Stimulated activated CD4-positive, alpha-beta T cell treated with anti-CD3 and anti-CD28 coated beads, Interleukin-1b, Interleukin-23, amount 100 ng/mL, for 1 hour (primary cell): ENCODE measurements at places on chromosomes 1 and 21.

- DNase-seq, result no peak
Measured at GRCh38 chr1:41537788-41538351, 53.4 kb upstream of the EDN2 start.

GRCh38 chr1:246181241-246181640, 325.8 kb downstream of the SMYD3 start:
- DNase-seq, result no peak

GRCh38 chr1:237448042-237448441, 406.1 kb downstream of the RYR2 start:
- no peak for DNase-seq

- DNase-seq, result no peak
Measured at GRCh38 chr1:93031711-93032110, 47.4 kb upstream of the MTF2 start.

DNA sequence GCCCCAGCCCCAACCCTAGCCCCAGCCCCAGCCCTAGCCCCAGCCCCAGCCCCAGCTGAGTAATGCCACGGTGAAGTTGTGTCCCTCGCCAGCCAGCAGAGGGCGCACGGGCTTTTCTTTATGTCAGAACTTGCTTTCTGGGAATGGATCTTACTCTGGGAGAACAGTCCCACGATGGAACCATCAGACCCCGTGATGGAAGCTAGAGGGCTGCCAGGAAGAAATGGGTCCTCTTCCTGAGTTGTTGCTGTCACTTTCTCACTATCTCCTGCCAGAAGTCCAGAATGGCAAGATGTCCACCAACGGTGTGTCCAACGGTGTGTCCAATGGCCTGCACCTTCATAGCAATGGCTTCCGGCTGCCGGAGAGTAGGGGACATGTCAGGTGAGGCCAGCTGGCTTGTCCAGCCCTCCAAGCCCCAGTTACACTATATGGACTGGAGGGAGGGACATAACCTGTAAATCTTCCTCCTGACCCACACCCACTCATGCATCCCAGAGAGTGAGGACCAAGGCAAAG, 25.1 kb upstream of the TMEM222 start:
- peak; percentile 17 for DNase-seq

DNA sequence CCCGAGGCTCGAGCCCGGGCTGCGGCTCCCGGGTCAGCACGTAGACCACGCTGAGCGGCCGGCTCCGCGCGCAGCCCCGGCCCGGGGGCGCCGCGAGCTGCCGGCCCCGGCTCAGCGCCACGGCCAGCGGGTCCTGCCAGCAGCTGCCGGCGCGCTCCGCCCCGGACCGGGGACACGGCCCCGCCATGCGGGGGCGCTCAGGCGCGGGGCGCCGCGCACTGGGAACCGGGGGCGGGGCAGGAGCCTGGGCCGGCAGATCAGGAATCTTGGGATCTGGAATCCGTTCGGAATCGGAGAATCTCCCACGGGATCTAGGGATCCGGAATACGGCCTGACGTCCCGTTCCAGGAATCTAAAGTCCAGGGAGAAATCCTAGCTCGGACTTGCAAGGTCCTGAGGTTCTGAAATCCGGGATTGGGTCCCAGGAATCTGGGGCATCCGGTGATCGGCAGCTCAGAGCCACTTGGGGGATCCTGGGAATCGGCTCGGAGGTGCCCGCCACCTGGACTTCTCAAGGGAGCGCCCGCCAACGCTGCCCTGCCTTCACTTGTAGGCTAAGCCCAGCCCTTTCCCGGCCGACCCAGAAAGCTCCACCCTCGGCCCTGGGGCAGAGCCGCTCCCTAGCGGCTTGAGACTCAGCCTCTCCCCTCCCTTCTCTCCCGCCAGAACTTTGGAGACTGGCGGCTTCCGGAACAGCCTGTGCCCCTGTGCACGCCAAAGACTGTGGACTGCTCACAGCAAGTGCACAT, at the start of gene MAP3K6:
TSS of gene MAP3K6 (minus strand) at position 551 of the 749 bp plus-strand sequence. CDS start at position 187, 364 bp downstream.
- DNase-seq, result no peak

- DNase-seq, result no peak
Measured at GRCh38 chr1:79293611-79294010, 287.1 kb upstream of the ADGRL4 start.

DNA sequence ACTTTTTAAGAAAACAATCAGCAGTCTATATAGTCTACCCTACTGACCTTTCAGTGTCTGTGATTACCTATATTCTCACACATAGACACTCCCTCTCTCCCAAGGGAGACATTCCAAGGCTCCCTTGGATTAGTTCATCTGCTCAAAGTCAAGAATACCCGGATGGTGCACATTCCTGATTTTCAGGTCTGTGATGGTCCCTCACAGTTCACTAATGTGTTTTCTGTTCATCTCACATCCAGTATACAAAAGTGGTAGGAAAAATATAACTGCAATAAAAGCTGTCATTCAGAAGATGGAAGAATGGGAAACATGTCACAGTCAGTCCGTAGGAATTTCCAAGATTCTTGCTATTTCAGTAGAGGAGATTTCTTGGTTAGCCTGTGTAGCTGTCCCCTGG, 224.1 kb upstream of the CACYBP start:
- DNase-seq, result no peak

DNA sequence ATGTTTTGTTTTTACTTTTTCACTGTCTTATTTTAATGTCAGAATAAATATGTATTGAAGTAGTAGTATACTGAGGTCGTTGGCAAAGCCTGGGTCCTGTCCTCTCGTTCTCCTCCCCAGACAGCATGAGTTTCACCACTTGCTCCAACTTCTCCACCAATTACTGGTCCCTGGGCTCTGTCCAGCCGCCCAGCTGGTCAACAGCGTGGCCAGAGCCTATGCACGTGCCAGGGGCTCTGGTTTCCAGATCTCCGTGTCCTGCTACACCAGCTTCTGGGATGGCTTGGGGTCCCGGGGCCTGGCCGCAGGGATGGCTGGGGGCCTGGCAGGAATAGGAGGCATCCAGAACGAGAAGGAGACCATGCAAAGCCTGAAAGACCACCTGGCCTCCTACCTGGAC, 19.3 kb downstream of the PTPN14 start:
- no peak for DNase-seq

GRCh38 chr1:80962564-80962963, 838.2 kb upstream of the ADGRL2 start:
- no peak for DNase-seq

DNA sequence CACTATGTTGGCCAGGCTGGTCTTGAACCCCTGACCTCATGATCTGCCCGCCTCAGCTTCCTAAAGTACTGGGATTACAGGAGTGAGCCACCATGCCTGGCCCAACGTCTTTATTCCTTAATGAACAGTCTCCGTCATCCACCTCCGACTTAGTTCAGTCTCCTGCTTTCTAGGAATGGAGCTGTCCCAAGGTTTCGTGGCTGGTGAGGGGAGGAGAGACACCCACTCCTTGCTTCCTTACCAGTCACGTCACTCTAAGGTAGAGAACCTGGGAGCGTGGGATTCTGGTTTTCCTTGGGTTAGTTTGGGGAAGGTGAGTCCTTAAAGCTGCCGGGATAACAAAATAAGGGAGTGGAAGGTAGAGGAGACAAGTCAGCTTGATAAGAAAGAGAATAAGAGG, 55.0 kb upstream of the ATP2B4 start:
- no peak for DNase-seq

DNA sequence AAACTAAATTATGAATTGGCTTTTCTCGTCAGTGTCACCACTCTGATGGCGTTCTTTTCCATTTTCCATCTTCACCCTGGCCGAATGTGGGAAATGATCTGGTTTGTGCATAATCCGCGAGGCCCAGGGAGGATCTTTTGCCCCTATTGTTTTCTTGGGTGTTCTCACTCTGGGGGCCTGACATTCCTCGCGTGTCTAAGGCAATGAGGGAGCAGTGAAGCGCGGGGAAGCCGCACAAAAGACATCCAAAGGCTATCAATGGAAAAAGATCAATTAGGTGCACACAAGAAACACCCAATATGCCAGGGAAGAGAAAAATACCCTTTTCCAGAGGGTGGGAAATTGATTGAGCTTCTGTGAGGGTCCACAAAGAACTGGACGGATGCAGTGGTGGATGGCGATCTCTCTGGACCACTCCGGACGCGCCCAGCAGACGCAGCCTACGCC, 941 bp upstream of the C1orf21 start:
- DNase-seq, result no peak

DNA sequence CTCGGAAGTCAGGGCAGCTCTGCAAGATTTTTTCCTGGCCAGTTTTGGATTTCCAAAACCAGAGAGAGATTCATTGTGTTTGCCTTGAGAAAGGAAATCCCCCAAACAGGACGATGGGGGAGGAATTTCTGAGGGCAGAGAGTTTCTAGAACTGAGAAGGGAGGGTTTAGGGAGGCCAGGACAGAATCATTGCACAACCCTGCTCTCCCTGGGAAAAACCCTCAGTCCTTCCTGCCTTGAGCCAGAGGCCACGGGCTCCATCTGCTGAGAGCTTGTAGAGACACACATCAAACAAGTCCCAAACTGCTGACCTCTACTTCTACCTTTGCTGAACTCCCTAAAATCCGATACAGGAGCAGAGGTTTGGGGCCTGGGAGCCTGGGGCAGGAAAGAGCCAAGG, 99.7 kb downstream of the NMNAT2 start:
- DNase-seq, result no peak

DNA sequence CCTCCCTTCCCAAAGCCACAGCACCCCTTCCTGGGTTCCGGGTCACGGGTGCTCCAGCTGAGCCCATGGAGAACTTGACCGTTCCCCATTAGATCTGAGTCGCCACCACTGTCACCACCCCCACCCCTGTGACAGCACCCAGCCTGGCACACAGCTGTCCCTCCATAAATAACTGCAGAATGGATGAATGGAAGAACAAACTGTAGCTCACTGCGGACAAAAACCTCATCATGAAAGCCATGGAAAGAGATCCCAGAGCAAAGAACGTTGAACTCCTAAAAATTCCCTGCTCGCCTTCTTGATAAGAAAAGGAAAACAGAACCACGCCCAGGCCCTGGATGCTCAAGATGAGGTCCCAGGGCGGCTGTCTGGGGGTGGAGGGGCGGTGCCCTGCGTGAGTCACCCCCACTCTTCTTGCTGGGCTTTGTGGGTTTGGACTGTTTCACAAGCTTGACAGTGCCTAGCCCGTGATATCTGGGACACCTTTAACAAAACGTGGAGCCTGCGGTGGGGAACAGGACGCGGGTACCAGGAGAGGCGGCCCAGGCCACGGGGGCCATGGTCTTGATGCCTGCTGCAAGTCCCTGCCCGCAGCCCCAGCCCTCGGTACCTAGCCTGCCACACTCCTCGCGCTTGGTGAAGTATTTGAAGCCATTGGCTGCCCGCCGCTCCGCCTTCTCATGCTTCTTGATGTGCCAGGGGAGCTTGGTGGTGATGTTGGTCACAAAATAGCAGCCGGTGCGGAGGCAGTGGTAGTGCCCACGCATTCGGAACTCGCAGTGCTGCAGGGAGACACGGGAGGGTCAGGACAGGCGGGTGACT, 151.9 kb downstream of the CASZ1 start:
- DNase-seq, result no peak

GRCh38 chr1:184507165-184507564, 120.3 kb downstream of the C1orf21 start:
- no peak for DNase-seq

DNA sequence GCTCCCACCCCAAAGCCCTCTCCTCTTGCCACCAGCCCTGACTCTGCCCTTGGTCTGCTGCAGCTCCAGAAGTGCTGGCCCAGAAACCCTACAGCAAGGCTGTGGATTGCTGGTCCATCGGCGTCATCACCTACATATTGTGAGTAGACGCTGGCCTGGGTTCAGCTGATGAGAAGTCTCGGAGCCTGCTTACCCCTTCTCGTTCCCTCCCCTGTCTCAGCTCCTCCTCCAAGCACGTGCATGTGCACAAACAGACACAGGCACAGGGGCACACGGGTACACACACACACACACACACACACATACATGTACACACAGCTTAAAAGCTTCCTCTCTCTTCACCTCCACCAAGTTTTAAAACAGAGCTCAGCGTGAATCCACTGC, 24.3 kb downstream of the CAMK1G start:
- no peak for DNase-seq

- peak; percentile 58 for DNase-seq
Measured at GRCh38 chr1:234599617-234600417, 10.2 kb downstream of the IRF2BP2 start.

DNA sequence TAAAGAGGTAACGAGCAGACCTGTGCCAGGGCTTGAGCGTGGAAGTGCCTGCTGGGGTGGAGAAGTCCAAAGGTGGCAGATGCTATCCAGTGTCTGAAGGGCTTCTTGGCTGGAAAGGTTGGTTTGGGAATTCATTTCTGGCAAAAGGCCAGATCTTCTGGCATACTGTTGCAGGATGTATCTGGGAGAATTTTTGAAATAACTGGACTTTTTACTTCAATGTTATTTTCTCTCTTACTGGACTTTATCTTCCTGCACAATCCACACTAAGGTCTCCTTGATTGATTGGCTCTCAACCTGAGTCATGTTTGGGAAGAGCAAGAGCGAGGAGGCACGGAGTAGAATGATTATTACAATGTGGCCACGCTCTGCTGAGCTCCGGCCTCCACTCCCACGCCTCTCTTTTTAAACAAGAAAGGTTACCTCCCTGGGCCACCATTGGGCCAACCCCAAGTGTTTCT, 278.4 kb downstream of the TM2D1 start:
- no peak for DNase-seq

DNA sequence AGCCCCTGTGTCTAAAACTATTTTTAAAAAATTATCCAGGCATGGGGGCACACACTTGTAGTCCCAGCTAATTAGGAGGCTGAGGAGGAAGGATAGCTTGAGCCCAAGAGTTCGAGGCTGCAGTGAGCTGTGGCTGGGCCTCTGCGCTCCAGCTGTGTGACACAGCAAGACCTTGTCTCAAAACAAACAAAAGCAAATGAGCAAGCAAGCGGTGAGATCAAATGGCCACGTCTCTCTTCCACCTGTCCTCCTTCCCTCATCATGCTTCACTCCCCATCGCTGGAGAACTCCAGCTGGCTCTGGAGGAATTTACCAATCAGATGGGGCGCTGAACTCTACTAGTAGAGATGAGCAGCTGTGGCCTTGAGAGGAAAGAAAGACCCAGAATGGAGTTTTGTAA, 14.0 kb upstream of the REN start:
- no peak for DNase-seq

DNA sequence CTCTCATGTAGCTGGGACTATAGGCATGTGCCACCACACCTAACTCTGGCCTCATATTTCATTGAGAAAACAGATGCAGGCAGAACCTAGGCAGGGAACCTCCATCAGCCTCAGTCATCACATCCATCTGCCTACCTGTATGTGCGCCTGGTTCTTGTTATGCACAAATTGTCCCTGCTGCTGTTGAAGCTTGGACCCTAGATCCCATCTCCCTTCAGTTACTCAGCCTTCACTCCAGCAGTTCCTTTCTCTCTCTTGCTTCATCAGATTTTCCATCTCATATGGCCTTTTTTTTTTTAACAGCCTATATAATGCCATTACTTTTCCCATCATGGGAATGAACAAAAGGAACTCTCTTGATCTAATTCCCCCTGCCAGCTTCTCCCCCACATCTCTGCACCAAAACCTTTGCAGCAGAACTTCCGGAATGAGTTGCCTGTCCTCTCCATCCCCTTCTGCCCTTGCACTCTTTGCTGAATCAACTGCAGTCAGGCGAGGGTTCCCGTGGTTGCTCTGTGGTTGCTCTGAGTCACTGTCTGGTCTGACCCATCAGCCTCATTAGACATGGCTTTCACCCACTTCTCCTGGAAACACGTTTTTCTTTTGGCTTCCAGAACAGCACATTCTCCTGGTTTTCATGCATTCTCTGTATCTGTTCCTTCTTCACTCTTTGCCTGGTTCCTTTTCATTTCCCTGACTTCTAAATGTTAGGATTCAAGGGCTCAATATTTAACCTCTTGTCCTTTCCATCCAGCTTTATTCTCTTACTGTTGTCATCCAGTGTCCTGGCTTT, 41.5 kb downstream of the UBE4B start:
- peak; percentile 10 for DNase-seq
